CD4-positive, alpha-beta T cell treated with Interleukin-15 for 4 hours (primary cell): ENCODE measurements at places on chromosomes 16 and 17.

DNA sequence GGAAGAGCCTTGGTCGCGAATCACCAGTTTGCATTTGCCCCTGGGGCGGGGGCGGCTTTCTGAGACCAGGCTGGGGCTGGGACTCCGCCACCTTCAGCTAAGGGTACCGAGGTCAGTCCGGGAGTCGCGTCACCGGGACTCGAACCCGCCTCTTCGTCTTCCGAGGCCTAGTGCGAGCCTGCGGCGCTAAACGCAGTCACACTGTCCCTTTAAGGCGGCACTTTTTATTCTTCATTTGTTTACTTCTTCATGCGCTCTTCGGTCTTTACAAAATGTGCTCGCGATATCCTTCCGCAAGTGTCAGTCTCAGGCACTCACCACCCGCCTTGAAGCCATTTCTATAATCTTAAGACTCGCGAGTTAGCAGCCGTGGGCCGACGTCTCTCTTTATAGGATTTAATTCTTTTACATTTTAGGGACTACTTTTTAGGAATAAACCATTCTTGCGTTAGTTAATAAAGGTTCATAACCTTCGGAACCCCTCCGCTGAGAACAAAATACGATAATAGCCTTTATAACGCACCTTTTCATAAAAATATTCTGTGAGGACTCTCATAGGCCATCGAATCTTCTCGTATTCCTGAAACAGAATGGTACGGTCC lies 593 bp upstream of the HEXIM1 start:
- DNase-seq, result peak; percentile 86

DNA sequence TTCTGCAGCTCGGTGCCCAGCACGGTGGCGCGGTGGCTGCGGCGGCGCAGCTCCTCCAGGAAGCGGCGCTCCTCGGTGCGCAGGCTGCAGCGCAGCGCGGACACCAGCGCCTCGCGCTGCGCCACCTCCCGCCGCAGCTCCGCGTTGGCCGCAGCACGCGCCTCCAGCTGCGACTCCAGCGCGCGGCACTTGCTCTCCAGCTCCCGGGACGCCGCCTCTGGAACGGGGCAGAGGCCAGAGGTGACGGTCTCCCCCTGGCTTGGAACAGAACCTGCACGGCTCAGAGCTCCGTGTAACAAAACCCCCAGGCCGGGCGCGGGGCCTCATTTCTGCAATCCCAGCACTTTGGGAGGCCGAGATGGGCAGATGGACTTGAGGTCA lies 13.2 kb upstream of the CLUH start:
- DNase-seq, result peak; percentile 16

GRCh38 chr16:31877876-31878642 lies 4.5 kb downstream of the ZNF267 start:
- no peak for DNase-seq

GRCh38 chr17:66547151-66547865 lies 244.9 kb downstream of the PRKCA start:
- no peak for DNase-seq

DNA sequence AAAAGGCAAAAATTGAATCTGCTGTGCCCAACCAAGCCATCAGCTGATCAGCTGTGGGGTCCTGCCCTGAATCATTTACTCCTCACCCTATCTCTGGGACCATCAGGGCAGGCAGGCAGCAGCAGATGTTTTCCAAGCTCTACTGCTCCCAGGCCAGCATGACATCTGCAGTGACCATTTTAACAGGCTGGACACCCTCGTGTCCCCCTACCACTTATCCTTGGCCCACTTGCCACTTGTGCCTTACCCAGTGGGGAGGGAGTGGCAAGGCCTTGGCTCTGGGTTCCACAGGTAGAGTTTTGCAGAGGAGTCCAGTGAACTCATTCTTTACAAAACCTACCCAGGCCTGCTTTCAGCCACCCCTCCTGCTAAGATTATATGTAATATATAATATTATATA lies 12.0 kb upstream of the CA4 start:
- no peak for DNase-seq

- no peak for DNase-seq
These were observed 204.5 kb upstream of the CDH5 start for GRCh38 chr16:66161942-66162341.

- no peak for DNase-seq
These were observed 6.5 kb downstream of the IRX5 start for GRCh38 chr16:54936979-54937670.

DNA sequence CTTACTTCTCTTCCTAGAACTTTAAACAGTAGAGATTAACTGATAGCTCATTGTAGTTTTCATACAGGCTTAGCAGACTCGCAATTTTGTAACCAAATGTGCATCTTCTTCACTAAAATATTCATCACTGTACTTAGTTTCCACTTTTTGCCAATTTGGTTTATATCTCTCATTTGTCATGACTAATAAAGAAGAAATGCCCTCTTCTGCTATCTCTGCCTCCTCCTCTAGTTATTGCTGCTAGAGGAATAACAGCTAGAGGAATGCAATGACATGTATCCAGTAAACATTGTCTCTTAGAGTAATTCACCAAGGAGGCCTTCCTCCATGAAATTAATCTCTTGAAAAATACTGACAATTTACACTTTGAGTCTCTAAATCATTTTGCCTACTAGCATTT lies 115.5 kb upstream of the COX10 start:
- no peak for DNase-seq
